DMS 273 treated with DMSO at 0.1 percent for 48 hours (cell line): ENCODE measurements at places on chromosomes 2 and 18.

- DNase-seq: no peak
Measured at GRCh38 chr18:22001912-22002487, 167.4 kb upstream of the GATA6 start.

- no peak for DNase-seq
Measured at GRCh38 chr2:32947484-32948143, 861 bp downstream of the LTBP1 start.

GRCh38 chr2:42312106-42312505 is 48.9 kb downstream of the COX7A2L start:
- DNase-seq: no peak

DNA sequence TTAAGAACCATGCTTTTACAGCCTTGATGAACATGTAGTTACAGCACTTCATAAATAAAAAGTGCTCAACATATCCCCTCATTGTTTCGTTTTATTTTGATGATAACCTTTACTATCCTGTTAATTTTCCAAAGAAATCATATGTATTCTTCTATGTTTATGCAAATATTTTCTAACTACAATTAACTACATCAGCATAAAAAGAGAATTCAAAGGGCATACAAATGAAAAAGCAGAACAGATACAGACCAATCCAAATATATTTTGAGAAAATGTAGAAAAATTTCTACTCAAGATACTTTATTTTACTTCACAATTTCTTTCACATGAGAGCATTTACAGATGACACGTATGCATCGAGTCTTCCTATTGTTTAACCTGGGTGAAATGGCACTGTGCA is 69.1 kb downstream of the MBD2 start:
- no peak for DNase-seq

DNA sequence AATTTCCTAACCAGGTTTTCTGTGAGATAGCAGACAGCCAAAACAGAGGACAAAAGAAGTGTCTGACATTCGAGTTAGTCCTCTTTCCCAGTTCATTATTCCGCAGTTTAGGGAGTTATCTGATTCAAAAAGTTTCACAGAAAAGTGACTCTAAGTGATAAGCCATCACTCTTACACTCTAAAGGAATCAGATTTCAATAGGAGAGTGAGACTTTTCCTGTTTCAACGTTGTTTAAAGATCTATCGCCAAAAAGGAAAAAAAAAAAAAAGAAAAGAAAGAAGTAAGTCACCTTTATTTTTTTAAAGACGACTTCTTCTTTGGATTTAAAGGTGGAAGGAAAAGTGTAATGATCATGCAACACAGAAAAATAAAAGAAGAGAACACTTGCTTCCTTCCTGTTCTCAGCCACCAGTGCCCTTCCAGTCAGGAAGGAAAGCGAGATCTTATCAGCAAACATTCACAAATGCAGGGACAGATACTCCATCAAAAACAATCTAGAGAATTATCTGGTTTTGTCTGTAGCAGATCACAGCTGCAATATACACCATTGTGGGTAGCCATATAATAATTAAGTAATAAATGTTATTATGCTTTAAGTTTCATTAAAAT is 49.8 kb downstream of the TFPI start:
- DNase-seq: no peak

DNA sequence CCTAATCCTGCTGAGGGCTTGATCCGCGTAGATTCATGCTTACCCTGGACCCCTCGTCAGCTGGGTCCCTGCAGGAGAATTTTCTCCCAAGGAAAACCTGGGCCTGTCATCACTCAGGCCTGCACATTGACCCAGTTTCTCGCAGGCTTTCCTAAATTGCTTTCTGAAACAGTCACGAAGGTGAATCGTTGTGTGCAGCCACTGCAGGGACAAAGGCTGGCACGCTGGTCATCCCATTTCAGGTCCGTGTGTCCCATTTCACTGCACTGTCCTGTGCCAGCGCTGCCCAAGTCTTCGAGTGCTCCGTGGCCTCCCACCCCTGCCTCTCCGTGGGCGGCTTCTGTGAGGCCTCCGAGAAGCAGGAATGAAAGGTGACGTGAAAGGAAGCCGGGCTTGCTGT is 62.8 kb upstream of the YWHAQ start:
- no peak for DNase-seq

DNA sequence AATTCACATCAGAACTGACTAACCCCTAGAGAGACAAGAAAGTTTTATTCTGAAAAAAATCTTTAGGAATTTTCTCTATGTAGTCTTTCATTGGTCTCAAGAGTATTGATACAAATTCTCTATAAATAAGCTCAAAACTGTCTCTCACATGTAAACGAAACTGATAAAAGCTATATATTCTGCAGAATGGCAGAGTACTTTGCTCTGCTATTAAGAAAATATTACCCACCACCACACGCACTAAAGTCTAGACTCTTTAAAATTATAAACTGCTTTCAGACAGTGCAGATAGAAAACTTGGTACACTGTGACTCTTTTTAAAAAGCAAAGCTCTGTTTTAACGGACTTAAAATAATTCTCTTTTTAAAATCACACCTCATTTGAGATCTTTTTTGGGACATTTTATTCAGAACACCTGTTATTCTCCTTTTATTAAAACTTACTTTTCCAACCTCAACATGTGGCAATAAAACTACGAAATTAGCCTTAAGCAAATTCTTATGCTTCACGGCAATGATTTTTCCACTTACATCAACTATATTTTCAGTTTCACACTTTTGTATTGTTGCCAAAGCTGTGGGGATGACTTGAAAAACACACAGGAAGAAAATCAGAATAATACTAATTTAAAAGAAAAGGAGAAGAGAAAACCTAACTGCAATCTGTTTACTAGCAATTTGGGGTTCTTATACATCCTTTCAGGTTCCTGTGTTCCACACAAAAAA is 58.0 kb downstream of the CCDC88A start:
- DNase-seq: no peak

GRCh38 chr2:54881759-54882158 is 158.3 kb downstream of the EML6 start:
- no peak for DNase-seq

- no peak for DNase-seq
Measured at GRCh38 chr18:59769129-59769865, 72.1 kb upstream of the CCBE1 start.

DNA sequence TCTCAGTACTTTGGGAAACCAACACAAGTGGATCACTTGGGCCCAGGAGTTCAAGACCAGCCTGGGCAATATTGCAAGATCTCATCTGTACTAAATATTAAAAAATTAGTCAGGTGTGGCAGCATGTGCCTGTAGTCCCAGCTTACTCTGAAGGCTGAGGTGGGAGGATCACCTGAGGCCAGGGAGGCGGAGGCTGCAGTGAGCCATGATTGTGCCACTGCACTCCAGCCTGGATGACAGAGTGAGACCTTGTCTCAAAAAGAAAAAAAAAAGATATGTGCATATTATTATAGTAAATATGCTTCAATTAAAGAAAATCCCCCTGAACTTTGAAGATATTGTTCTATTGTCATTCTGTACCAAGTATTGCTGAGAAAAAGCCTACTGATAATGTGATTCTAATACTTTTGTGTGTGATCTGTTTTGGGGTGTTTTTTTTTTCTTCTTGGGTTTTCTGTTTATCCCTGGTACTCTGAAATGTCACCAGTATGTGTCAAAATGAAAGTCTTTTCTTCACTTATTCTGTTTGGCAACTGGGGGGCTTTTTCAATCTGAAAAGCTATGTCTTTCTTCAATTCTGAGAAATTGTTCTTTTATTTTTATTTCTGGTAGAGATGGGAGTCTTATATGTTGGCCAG is 13.2 kb downstream of the NEURL3 start:
- DNase-seq: no peak

- no peak for DNase-seq
Measured at GRCh38 chr2:8554296-8554806, 127.5 kb upstream of the ID2 start.

GRCh38 chr18:36035253-36035652 is 32.1 kb downstream of the RPRD1A start:
- DNase-seq: no peak

GRCh38 chr2:237059155-237059875 is 26.4 kb upstream of the COPS8 start:
- no peak for DNase-seq

DNA sequence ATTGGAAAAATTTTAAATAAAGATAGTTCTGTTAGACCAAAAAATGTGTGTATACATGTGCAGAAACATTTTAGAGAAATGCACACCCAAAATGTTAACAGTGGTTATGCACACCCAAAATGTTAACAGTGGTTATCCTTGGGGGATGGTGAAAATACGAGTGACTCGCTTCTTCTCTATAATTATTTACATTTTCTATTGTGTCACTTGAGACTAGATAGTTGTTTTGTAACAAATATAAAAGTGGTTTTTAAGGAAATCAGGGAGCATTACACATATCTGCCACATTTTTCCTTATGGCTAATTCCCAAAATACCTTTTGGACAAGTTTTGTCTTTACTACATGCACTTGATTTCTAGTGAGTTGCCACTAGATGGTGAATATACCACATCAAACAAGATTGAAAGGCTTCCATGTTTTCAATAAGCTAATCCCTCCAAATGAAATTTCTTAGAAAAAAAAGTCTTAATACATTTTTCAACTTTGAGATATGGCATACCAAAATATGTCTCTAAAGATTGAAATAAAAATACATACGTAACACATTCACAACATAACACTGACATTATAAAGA is 9.0 kb upstream of the HIBCH start:
- DNase-seq: no peak

DNA sequence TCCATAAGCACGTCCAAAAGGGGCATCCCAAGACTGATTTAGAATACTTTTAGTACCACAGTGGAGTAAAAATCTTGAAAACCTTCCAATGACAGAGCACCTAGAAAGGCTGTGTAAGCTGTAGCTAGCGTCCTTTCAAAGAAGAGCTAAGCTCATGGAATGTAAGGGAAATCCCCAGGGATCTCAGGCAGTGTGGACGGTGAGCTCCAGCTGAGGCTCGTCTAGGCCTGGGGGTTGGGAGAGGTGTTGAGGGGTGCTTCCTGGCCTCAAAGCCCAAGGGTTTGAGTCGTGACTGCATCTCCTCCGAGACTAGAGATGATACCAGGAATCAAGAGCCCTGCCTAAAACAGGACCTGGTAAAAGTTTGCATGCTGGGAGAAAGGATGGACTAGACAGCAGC is 7.6 kb downstream of the CTIF start:
- DNase-seq: no peak

GRCh38 chr2:64543008-64543697 is 19.0 kb downstream of the AFTPH start:
- DNase-seq: no peak

DNA sequence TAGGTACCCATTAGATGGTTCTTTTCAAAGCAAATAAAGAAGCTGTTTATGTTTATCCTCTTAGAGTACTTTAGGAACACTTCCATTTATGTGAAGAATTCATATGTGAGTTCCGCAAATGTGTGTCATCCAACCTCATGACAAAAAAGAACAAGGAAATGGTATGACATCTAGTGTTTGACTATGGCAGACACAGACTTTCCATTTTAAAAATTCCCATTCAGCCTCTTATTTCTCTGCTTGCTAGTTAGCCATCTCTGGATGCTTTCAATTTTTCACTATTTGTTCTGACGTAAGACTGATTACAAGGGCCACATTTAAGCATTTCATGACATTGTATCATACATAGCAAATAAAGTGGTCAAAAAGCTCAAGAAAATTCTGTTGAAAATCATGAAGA is 103.0 kb downstream of the ZAP70 start:
- no peak for DNase-seq

DNA sequence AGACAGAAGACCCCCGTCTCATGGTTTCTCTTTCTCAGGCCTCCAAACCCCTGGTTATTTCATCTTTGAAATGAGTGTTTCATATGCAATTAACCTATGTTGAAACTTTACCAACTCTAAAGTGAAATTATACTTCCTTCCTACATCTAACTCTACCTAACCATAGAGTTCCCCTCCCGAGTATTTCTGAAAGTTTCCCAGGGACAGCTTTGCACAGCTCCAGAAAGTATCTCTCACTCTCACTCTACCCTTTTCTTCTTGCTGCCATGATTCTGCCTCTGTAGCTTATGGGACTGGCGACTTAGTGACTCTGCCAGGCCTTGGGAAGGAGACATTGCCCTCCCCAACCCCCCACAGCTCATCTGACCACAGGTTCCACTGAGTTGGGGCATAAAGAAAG is 107.9 kb downstream of the B3GNT2 start:
- DNase-seq: no peak

DNA sequence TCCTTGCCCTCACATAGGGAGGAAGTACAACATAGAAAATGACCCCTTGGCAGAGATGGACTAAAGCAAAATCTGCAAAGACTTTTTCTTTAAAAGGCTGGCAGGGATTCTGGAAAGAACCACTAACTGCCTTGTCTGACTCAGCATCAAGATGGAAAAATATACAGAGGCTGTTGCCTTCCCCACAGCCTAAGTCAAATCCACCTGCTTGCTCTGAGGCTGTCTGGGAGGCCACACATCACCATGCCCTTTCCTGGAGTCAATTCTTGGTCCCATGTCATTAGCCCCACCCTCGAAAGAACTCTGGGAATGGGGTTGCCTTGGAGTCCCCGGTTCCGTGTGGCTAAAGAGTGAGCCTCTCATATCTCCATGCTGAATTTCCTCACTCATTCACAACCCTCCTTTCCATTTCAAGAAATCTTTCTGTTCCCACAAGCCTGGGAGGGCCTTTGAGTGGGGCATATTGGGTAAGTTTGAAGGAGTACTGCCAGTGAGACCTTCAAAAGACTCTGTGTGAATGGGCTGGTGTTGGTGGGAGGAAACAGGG is 39.4 kb downstream of the BMP10 start:
- DNase-seq: no peak

DNA sequence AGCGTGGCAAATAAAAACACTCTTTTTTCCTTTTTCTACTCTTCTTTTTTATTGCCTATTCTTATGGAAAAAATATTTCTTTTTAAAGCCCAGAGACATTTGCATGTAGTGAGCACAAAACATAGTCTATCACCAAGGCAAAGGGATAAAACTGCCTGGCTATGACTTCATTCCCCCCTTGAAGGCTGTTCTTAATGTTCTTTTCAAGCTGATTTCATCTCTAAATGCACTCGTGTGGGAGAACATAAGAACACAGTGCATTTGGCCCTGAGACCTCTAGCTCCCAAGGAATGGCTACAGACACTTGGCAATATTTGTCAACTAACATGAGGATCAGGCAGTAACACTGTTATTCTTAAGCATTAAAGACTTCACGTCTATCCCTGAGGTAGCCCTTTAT is 17.4 kb upstream of the DNAJC10 start:
- DNase-seq: no peak

- no peak for DNase-seq
Measured at GRCh38 chr2:234672498-234673150, 175.7 kb upstream of the ARL4C start.

GRCh38 chr18:52002600-52002999 is 337.4 kb upstream of the DCC start:
- no peak for DNase-seq

- no peak for DNase-seq
Measured at GRCh38 chr2:162025121-162025911, 48.7 kb downstream of the DPP4 start.

- no peak for DNase-seq
Measured at GRCh38 chr2:85095094-85095493, 38.1 kb upstream of the TCF7L1 start.

- no peak for DNase-seq
Measured at GRCh38 chr2:237909801-237910475, 50.5 kb downstream of the RAMP1 start.
